ENCODE measurements at places on chromosomes 7 and 10.

GRCh38 chr7:30657131-30657530 lies 25.1 kb downstream of the CRHR2 start:
- DNase-seq: no peak

DNA sequence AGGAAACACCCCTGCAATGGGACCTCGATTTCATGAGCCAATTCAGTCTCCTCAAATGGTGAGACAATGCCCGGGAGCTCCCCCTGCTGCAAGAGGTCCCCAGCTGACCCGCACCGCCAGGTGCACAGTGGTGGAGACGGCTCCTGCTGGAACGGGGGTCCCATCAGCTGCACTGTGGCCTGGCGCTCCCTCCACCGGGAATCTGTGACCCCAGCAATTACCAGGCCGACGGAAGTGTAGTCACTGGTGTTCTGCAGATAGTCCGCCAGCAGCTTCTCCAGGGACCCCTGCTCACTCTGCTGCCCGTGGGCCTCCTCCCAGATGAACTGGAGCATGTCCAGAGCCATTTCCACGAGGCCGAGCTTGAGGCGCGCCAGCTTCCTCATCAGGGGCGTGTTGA lies 64.9 kb upstream of the NKX6-2 start:
- DNase-seq: no peak

DNA sequence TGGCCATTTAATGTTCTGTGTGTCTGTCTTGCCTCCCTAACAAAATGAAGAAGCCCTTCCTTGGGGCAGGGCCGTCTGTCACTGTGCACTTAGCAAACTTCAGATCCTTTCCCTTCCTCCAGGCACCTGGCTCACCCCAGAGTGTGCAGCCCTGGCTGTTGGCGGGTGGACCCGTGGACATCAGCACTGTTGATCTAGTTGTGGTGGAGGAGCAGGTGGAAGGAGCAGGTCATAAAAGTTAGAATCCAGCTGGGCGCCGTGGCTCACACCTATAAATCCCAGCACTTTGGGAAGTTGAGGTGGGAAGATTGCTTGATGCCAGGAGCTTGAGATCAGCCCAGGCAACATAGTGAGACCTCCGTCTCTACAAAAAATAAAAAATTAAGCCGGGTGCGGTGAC lies 12.7 kb downstream of the RAB19 start:
- DNase-seq: no peak

DNA sequence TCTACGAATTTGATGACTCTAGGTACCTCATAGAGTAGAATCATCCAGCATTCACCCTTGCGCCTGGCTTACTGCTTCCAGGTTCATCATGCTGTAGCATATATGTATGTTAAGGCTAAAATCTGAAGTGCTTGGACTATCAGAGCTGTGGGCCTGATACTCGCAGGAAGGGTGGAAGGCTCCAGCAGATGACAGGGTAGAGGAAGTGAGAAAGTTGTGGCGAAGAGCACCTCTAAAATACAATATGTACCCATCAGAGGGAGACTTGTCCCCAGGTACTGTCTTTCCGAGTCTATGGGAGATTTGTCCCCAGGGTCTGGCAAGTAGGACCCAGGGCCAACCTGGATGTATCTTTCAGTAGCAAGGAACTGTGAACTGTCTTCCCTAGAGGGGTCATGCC lies 48.1 kb upstream of the PLEKHA1 start:
- DNase-seq: no peak

DNA sequence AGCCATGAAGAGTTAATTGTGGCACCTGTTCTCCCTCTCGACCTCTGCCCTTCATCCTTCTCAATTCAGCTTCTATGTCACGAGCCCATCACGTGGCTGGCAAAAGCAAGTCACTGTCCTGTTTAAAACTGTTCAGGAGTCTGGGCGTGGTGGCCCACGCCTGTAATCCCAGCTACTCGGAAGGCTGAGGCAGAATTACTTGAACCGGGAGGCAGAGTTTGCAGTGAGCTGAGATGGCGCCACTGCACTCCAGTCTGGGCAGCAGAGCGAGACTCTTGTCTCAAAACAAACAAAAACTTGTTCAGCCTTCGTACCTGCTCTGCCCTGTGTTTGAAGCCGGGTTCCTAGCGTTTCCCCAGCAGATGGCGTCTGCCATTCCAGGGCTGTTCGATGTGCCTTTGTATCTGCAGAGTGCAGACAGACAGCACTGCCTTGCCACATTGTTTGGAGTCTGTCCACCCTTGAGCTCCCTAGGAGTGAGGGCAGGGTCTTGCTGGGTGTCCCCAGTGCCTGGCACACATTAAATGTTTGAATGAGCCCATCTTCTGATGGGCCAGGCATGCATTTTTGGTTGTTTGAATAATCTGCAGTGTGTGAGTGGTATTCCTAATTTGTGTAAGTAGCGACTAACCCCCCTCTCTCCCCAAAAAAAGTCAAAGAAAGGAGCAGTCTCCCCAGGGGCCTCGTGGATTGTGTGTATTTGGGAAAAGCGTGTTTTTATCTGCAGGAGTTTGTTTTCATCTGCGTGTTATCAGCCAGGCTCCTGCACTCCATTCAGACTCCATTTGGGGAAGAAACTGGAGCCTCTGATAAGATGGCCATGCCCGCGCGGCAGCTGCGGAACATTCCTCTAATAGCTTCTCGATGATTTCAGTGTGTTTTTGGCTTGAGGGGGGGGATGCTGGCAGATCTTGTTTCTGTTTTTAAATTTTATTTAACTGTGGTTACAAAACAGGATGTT lies 61.2 kb downstream of the DNAJB6 start:
- DNase-seq: peak; percentile 21

- DNase-seq: no peak
These were observed 31.6 kb upstream of the LYZL1 start for GRCh38 chr10:29257106-29257783.

DNA sequence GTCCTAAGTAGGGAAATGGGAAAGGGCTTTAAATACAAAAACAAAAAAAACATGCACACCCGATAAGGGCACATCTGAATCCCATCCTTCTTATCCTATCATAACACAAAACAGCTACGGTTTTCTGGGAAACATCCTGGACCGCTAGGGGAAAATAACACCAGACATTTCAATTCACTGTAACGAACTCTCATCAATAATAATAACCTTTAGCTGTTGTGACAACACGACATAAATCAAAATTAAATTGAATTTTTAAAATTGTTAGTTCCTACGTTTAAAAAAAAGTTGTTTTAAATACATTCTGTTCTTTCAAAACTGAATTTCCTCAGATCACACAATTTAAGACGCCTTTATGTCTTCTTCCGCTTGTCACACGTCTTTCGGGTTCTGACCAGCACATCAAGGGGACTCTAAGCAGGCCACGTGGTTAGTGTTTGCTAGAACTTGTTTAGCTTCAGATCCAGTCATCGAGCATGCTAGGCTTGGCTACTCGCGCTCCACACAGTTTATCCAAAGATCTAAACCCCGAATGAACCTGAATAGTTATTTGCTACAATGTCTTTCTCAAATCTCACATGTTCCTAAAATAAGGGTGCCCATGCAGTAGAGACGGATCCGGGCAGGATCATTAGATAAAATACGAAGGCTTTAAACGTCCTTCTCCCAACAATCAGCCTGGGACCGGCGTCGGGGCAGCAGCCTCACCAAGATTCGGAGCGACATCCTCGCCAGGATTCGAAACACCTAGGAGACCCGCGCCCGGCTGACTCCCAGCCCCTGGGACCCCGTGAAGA lies 839 bp downstream of the IKZF5 start:
- DNase-seq: peak; percentile 30

- peak; percentile 47 for DNase-seq
These were observed 115.5 kb upstream of the CREB5 start for GRCh38 chr7:28296571-28297483.

DNA sequence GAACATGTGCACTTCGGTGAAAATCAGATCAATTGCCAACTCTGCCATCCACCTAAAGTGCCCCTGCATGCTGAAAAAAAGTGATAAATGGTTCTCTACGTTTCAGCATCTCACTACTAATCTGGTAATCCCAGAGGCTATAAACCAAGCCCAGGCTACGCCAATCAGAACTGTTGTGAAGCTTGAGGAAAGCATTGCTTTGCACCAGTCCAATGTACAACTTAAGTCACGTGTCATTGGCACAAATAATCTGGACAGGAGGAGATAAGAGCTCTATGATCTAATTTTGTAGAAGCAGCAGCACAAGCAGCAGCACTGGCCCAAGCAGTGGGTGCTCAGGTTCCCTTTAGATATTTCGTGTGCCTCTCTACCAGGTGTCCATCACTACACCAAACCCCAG lies 4.4 kb upstream of the EGR2 start:
- no peak for DNase-seq

- no peak for DNase-seq
These were observed 99.1 kb downstream of the ANK3 start for GRCh38 chr10:60290558-60290957.

DNA sequence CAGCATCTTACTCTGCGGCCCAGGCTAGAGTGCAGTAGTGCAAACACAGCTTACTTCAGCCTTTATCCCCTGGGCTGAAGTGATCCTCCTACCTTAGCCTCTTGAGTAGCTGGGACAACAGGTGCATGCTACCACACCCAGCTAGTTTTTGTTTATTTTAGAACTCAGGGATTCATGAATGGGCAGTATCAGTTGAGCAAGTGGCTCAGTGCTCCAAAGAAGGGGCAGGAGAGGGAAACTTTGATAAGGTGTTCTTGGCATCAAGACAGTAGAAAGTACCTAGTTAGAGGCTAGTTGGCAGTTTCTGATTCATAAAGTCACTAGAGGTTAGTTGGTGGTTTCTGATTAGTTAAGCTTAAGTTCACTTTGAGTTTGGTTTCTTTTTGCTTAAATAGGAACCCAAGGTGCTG lies 18.4 kb downstream of the TRIM24 start:
- DNase-seq: no peak

DNA sequence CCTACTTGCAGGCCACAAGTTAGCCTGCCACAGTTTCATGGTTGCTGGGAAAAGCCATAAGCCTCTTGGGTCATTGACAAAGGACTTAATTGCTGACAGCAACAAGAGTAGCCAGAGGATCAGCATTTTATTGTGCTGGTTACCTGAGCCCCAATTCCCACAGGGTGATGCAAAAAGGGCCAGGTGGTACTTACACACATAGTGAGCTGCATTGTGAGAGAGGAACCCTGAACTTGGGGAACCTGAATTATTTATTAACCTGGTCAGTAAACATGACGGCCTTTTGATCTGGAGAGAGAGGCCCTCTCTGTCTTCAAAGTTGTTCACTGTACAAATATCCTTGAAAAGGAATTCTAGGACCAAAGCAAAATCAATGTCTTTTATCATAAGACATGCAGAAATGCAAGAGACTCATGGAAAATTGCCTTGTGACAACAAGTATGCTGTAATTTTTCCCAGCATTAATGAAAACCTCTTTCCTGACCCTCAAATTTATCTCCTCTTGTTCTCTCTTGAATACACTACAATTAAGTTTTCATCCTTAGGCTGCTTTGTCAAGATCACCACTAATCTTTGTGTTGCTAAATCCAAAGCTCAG lies 102.9 kb upstream of the PHYHIPL start:
- DNase-seq: no peak

DNA sequence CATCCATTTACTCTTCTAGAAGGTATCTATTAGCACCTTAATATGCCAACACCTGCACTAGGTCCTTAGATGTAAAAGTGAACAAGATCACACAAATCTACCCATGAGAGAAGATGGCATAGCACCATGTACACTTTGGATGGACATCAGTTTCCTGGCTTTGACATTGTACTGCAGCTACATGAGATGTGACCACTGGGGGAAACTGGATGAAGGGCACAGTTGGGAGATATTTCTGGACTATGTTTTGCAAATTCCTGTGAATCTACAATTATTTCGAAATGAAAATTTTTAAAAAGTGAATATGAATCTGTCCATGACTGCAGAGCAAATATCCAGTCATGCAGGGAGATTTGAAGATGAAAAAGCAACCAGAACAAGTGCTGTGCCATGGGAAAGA lies 124.5 kb downstream of the PRKCQ start:
- no peak for DNase-seq

DNA sequence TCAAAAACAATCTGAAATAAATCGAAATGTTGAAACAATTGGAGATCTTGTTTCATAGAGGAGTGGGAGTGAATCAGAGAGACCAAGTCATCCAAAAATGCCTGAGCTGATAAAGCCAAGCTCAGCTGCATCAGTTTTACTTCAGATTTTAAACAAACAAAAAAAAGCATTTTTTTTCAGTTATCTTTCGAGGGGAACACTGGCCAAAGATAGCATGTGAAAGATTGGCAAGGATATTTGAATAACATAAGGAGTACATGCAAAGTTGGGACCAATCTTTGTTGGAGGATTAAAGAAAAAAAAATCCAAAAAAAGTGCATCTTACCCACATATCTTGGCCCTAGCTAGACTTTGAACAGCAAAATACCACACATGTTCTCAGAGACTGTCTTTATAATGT lies 47.2 kb downstream of the RHOBTB1 start:
- DNase-seq: no peak

DNA sequence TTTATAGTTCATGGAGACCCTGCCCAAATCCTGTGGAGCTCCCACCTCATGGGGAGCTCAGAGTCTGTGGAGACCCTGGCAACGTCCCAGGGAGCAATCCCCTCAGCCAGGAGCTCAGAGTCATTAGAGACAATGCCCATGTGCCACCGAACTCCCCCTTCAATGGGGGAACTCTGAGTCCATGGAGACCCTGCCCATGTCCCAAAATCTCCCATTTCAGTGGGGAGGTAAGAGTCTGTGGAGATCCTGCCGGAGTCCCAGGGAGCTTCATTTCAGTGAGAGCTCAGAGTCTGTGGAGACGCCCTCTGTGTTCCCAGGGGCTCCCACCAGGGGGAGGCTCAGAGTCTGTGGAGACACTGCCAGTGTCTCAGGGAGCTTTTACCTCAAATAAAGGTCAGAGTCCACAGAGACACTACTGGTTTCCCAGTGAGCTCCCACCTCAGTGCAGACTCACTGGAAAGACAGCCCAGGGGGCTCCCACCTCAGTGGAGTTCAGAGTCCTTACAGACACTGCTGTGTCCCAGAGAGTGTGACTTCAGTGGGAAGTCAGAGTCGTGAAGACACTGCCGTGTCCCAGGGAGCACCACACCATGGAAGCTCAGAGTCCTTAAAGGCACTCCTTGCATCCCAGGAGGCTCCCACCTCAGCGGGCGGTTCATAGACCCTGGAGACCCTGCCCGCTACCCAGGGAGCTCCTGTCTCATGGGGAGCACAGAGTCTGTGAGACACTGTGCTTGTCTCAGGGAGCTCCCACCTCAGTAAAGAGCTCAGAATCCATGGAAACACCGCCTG lies 5.0 kb downstream of the MYO1G start:
- DNase-seq: peak; percentile 71

GRCh38 chr10:101428036-101428435 lies 74.1 kb downstream of the BTRC start:
- no peak for DNase-seq

- no peak for DNase-seq
These were observed 83.5 kb upstream of the GNA12 start for GRCh38 chr7:2927592-2927991.

DNA sequence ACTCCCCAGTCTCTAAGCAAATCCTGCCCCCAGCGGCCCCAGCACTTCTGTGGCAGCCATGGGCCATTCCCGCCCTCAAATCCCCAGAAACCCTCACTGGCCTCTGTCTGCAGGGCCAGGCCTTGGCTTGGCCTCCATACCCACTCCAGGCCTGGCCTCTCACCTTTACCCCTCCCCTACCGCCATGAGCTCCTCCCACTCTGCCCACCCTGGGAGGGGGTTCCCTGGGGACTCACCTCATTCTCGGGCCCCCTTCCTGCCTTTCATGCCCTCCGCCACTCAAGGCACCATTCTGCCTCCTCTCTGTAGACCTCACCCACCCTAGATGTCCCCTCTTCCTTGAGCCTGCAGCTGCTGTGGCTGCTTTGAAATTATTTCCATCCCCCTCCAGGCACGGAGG lies 41.0 kb downstream of the PRF1 start:
- DNase-seq: no peak
